Activated CD8-positive, alpha-beta memory T cell treated with anti-CD3 and anti-CD28 coated beads, Interleukin-2, amount 10 ng/mL, durations not matched to agents 7 days and 5 days (primary cell): ENCODE measurements at places on chromosomes 4 and X. TPM values are rescaled to one million over a fixed set of nuclear protein-coding genes. Genes with fewer than 3 reads are reported as not detected.

The HTR2C gene
- total RNA-seq: not detected

The PDE6B gene
- total RNA-seq: 10.0 TPM

The POLA1 gene
- total RNA-seq: 35.7 TPM

- no peak for DNase-seq
- no peaks in the 10 kb centered on the region for H3K27me3 ChIP-seq
- H3K27ac ChIP-seq: no peak overlapping the region
- H3K4me1 ChIP-seq: no peaks in the 10 kb centered on the region
These were observed 66.7 kb upstream of the VCX2 start for GRCh38 chrX:8237718-8238117.

DNA sequence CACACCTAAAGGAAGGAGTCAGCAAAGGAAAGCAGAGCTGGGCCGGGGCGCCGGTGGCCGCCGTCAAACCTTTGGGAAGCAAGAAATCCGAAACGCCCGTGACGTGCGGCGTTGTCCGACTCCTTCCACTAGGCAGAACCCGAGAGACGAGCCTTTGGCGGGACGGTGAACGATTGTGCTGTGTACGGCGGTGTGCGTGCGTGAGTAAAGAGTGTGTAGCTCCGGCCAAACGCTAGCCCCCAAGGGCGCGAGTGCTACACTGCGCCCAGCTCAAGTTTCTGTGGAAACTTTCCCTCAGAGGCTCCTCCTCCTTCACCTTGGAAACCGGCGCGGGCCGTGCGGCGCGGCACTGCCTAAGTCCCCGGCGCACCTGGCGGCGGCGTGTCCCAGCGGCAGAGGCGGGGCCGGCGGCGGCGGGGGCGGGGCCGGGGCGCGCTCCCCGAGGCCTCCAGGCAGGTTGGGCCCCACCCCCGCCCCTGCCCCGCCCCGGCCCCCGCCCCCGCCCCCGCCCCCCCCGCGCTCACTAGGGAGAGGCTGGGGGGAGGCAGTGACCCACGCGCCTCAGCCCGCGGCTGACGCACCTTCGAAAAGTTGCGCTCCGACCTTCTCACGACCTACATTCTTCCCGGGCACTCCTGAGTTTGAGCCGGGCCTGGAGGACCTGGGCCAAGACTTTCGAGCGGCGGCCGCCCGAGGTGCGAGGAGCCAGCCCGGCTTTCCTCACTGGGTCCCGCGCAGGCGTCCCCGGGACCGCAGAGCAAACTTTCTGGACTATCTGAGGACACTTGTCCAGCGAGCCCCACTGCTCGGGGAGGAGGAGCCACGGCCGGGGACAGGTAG lies at the start of gene FHIP1A:
FHIP1A (plus strand) TSS at position 547 of the 840 bp plus-strand sequence. CDS start 157,084 bp downstream, outside the sequence.
- H3K36me3 ChIP-seq: no peaks in the 10 kb centered on the region
- H3K27me3 ChIP-seq: peaks cover 66% of the 10 kb centered on the region
- peak within 1 kb of the TSS; percentile 63 for H3K4me3 ChIP-seq
- DNase-seq: peak; percentile 60
- H3K27ac ChIP-seq: no peak within 1 kb of the TSS

- H3K27ac ChIP-seq: no peak overlapping the region
- H3K36me3 ChIP-seq: no peaks in the 10 kb centered on the region
- no peaks in the 10 kb centered on the region for H3K4me1 ChIP-seq
- H3K27me3 ChIP-seq: no peaks in the 10 kb centered on the region
These were observed 255.0 kb upstream of the PITX2 start for GRCh38 chr4:110877778-110878370.

GRCh38 chrX:123088331-123088730 lies 95.7 kb upstream of the GRIA3 start:
- no peak overlapping the region for H3K27ac ChIP-seq
- DNase-seq: no peak
- H3K4me1 ChIP-seq: no peaks in the 10 kb centered on the region
- no peaks in the 10 kb centered on the region for H3K27me3 ChIP-seq
- H3K36me3 ChIP-seq: no peaks in the 10 kb centered on the region

- no peaks in the 10 kb centered on the region for H3K27me3 ChIP-seq
- no peaks in the 10 kb centered on the region for H3K4me1 ChIP-seq
- no peaks in the 10 kb centered on the region for H3K36me3 ChIP-seq
- no peak for DNase-seq
- H3K27ac ChIP-seq: no peak overlapping the region
- H3K4me3 ChIP-seq: no peak overlapping the region
These were observed 662.0 kb upstream of the FRG1 start for GRCh38 chr4:189278597-189279165.

GRCh38 chrX:112058255-112058654 lies 24.3 kb downstream of the TRPC5 start:
- DNase-seq: no peak
- H3K27me3 ChIP-seq: peaks cover 3% of the 10 kb centered on the region
- H3K36me3 ChIP-seq: no peaks in the 10 kb centered on the region

DNA sequence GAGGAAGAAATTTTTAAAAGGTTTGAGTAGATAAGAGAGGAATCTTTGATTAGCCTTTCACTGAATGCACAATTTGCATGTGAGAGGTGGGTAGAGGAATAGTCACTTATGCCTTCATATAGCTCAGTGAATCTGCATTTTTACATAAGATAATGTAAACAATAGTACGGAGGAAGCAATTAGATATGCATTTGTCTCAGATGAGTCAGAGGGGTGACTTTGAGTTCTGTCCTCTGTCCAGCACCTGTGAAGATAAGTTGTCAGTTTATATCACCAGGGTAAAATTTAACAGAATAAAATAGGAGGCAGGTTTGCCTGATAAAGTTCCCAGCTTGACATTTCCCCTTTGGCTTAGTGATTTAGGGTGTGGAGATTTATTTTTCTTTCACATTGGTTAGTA lies 841.9 kb downstream of the PCDH18 start:
- H3K4me1 ChIP-seq: no peaks in the 10 kb centered on the region
- no peak overlapping the region for H3K27ac ChIP-seq
- H3K27me3 ChIP-seq: no peaks in the 10 kb centered on the region
- no peak overlapping the region for H3K4me3 ChIP-seq

GRCh38 chr4:155532373-155533085 lies 134.1 kb upstream of the GUCY1A1 start:
- no peaks in the 10 kb centered on the region for H3K27me3 ChIP-seq
- H3K4me3 ChIP-seq: no peak overlapping the region
- no peak for DNase-seq
- H3K36me3 ChIP-seq: no peaks in the 10 kb centered on the region
